Right atrium auricular region (tissue), 2 donors: ENCODE measurements at places on chromosomes 6 and 20. TPM values are rescaled to one million over a fixed set of nuclear protein-coding genes. Genes with fewer than 3 reads are reported as not detected.

DNA sequence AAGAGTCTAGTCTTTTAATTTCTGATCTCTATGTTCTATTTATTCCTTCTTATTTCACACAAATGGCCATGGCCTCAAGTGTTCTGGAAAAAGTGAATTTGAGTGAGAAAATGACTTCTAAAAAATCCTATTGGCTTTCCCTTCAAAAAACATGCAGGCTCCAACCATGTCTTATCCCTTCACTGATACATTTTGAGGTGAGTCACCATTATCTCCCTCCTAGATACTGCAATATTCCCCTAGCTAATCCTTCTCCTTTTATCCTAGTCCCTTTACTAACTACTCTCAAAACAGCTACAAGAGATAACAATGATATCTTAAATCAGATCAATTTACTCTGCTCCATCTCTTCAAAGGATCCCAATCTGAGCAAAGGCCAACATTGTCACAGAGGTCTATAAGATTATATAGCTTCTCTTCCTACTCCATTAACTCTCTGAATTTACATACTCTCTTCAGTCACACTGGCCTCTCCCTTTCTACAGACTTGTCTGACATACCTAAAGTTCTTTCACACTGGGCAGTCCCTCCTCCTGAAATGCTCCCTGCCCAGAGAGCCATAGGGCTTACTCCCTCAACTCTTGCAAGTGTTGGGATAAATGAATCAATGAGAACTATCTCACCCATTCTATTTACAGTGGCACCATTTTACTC, 129.2 kb downstream of the TENT5A start:
- H3K36me3 ChIP-seq: no peaks in the 10 kb centered on the region
- no peak overlapping the region for H3K27ac ChIP-seq
- H3K4me3 ChIP-seq: no peak overlapping the region
- H3K27me3 ChIP-seq: no peaks in the 10 kb centered on the region
- no peak for DNase-seq

- H3K27me3 ChIP-seq: peaks cover 21% of the 10 kb centered on the region
- DNase-seq: no peak
- no peaks in the 10 kb centered on the region for H3K4me1 ChIP-seq
- H3K36me3 ChIP-seq: no peaks in the 10 kb centered on the region
- peak overlapping the region; percentile 41 for H3K4me3 ChIP-seq
Measured at GRCh38 chr6:45423824-45424450, 46.2 kb upstream of the SUPT3H start.

DNA sequence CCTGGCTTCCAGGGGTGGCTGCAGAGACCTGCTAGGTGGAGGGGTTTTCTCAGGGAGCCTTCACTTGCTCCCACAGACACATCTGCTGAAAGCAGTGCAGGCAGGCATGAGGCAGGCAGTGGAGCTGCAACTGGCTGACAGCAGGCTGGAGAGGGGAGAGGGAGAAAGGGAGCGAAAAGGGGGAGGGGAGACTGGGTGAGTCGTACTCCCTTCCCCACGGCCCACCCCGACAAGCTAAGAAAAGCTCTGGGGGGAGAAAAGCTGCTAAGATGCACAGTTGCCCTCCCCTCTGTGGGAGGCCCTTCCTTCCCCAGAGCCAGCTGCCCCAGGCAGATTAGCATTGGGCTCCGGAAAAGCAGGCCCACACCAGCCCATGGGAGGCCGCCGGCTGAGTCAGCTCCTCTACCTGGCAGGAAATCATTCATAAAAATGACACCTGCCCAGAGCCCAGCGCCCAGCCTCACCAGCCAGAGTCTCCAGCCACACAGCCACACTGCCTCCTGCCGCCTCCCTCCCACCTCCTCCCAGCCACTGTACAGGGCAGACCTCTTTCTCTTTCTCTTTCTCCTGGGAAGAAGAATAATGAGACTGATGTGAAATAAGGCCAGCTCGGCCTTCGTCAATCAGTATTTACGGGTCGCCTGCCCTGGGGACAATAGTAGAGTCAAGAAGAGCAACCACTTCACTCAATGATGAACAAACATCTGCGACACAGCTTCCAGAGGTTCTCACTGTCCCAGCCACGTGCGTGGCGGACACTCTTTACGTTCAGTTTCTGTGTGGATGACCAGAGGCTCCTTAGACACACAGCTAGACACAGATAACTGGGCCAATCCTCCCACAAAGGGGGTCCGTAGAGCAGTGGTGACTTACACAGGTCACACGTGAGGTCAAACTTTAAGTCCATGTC, 7.7 kb upstream of the C20orf203 start:
- H3K4me1 ChIP-seq: no peaks in the 10 kb centered on the region
- H3K27ac ChIP-seq: no peak overlapping the region
- no peak overlapping the region for H3K4me3 ChIP-seq
- H3K36me3 ChIP-seq: no peaks in the 10 kb centered on the region
- no peaks in the 10 kb centered on the region for H3K27me3 ChIP-seq
- DNase-seq: no peak

The GLP1R gene
- 1.9 TPM for total RNA-seq

The HLA-A gene
- total RNA-seq: 536 TPM
